ENCODE measurements at places on chromosomes 2 and 18.

DNA sequence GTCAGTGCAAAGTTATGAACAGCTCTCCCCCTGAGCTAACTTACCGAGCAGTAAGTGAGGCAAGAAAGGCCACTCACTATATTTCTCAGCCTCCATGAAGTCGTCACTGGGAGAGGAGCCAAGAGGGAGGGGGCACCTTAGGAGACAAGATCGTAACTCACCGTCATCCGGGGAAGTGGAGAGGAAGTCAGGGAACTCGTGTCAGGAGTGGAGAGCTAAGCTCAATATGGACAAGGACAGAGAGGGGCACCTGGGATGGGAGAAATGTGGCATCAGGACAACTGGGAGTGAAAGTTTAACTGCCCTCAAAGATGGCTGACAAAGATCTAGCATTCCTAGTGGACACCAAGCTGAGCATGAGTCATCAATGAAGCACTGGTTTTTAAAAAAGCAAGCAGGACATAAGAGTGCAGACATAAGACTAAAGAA lies 37.1 kb downstream of the BCL11A start:
- DNase-seq = no peak

GRCh38 chr2:140018541-140018940 lies 1238.4 kb upstream of the NXPH2 start:
- no peak for DNase-seq

DNA sequence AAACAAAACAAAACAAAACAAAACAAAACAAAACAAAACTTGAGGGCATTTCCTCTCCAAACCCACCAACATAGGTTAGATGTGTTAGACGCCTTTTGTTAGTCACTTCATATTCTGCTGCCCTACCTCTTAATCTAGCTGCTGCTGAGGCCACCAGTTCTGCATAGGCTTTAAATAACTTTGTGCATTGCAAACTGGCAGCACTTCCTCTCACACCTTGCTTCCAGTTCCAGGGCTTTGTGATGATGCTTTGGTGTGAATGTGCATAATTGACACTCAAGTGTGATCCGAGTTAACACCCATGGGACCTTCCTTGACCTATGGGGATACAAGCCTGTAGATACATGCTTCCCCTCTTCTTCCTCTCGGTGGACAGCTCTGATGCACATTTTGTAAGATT lies 2.3 kb upstream of the SERPINB11 start:
- no peak for DNase-seq

GRCh38 chr2:161032635-161033034 lies 127.6 kb upstream of the TANK start:
- no peak for DNase-seq

DNA sequence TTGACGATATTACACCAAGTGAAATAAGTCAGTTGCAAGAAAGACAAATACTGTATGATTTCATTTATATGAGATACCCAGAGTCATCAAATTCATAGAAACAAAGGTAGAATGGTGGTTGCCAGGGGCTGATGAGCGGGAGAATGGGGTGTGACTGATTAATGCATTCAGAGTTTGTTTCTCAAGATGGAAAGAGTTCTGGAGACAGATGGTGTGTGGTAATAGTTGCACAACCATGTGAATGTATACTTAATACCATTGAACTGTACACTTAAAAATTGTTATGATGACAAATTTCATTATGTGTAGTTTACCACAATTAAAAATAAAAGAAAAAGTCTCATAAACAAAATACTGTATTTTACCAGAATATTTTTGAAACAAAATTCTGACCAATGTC lies 117.3 kb downstream of the PIGN start:
- no peak for DNase-seq

GRCh38 chr2:180647221-180647620 lies 333.2 kb upstream of the UBE2E3 start:
- DNase-seq = no peak

DNA sequence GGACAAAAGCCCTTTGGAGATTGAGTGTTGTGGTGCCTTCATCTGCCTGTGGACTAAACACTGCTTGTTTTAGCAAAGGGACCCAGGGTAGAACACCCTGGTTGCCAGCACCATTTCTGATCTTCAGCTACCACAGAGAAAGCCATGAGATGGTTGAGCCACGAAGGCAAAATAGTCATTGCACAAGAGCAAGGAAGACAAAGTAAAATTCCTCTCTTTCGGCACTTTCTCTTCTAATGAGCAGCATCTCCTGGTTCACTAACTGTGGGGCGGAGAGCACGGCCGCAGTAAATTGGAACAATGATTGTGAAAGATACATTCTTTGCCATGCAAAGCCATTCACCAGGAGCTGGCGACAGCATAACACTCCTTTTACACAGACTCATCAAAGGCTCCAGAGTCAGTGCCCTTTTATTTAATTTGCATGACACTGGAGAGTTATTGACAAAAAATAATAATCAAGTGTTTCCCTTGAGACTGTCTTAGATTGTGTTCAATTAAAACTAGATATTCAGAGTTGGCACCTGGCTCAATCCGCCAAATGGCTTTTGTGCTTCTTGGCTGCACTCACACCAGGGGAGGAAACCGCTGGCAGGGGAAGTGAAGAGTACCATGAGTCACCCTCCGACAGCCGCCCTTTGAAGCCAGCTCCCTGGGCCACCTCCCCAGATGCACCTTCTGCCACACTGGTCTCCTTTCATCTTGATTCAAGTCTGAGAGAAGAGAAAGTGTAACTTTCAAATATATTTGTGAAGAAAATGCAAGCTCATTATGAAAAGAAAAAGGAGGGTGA lies 100.5 kb upstream of the MEIS1 start:
- no peak for DNase-seq

DNA sequence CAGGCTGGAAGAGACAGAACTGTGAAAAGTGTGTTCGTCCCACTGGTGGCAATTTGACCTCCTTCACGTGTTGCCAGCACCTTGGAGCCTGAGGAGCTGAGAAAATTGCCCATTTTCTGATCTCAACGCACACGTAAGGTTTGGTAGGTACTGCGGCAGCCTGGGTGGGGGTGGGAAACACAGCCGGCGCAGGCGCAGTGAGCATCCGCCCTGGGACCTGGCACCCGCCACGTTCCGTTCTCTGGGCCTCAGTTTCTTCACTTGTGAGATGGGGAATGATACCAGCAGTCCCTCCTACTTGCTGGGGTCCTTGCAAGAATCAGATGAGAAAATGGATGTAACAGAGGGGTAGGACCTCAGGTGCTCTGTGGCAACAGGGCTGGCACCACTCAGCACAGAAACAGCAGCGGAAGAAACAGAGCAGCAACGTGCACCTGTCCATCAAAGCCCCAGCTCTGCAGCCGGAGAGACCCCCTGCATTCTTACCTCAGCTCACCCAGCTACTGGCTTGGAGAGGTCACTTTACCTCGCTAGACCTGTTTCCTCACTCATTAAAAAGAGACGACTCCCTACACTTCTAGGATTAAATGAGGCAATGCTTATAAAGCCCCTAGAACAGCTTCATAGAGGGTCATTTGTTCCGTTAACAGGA lies 458.0 kb upstream of the ID2 start:
- no peak for DNase-seq

DNA sequence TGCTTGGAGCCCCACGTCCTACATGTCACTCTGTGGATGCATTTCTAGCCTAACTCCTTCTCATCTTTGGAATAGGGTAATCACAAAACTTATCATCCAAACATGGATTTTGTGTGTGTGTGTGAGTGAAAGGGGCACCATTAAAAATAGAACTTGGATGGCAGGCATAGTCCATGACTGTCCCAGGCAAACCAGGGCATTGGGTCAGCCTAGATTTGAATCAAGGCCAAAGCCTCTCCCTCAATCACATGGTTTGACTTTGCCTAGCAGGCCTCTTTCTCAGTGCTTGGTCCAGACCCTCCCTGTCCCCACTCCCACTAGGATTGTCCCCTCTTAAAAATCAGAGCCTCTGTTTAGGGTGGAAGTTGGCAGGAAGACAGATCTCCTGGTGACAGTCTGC lies 67.4 kb upstream of the BCL2L11 start:
- no peak for DNase-seq

DNA sequence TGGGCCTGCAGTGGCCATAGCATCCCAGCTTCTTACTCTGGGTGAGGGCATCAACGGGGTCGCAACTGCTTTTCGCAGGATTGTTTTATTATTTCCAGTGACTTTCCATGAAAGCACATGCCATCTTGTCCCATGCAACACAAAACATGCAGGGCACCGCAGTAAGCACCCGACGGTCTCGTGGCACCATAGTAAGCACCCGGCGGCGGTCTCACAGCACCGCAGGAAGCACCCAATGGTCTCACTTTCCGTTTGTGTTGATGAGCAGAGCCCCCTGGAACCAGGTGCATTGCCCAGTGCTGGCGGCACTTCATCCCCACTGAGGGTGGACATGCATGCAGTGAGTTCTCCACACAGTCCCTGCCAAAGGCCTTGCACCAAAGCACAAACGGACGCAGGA lies 271.9 kb downstream of the MYT1L start:
- DNase-seq = no peak

GRCh38 chr18:58315739-58316215 lies 271.8 kb downstream of the NEDD4L start:
- DNase-seq = no peak

Data from hippocampal formation (tissue), 2 donors.